ENCODE measurements at places on chromosomes 4 and X.

- DNase-seq, result no peak
Measured at GRCh38 chr4:40253906-40254305, 57.1 kb downstream of the RHOH start.

GRCh38 chr4:24372881-24373280 is 211.5 kb downstream of the DHX15 start:
- no peak for DNase-seq

- DNase-seq, result peak; percentile 1
Measured at GRCh38 chrX:20217271-20217670, 49.4 kb downstream of the RPS6KA3 start.

DNA sequence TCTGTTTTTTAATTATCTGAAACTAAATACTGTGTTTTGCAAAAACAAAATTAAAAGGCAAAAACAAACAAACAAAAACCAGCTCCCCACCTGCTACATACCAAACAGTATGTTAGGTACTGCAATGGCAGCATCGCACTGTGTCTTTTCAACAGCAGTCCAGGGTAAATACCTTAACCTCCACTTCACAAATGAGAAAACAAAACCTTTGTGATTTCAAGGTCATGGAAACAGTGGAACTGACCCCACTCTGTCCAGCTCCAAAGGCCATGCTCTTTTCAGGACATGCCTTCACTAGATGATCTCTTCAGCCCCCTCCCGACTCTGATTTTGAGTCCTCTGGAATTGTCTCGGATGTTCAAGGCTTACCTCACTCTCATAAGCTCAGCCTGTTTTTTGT is 183.4 kb downstream of the CBR4 start:
- DNase-seq, result no peak

DNA sequence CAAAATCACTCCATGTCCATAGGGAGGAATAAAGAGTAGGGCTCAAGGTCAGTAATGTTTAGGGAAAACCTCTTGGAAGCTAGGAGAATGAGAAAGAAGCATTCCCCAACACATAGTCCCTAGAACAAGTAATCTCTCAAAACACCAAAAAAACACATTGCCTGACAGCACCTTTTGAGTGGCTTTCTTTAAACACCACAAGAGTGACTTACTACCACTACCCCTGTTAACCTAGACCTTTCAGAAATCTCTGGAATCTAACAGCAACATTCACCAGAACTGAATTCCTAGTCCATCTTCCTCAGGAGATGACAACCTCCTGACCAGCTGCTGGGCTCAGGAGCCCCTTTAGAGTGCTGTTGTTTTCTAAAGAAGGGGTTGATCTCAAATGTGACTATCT is 142.2 kb downstream of the SOWAHB start:
- DNase-seq, result no peak

GRCh38 chrX:31445542-31445941 is 373.7 kb upstream of the FTHL17 start:
- DNase-seq, result no peak

GRCh38 chr4:9916346-9916745 is 105.0 kb downstream of the SLC2A9 start:
- no peak for DNase-seq

- no peak for DNase-seq
Measured at GRCh38 chr4:94491322-94491721, 39.6 kb downstream of the PDLIM5 start.

- DNase-seq, result no peak
Measured at GRCh38 chrX:37912777-37913176, 65.4 kb upstream of the DYNLT3 start.

DNA sequence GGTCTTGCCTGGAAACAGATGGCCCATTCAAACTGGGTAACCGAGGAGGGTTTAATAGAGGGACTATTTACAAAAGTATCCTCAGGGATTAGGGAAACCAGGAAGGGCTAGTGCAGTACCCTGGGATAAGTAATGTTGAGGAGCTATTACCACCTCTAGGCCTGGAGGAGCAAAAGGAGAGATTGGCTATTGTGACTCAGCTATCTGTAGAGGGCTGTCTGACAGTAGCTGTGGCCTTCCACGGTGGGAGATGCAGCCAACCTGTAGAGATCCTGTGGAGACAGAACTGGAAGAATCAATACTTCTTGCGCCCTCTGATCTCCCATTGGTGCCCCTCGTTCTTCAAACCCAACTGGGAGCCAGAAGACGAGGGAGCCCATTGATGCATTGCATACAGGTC is 34.1 kb upstream of the RPS6KA3 start:
- no peak for DNase-seq

DNA sequence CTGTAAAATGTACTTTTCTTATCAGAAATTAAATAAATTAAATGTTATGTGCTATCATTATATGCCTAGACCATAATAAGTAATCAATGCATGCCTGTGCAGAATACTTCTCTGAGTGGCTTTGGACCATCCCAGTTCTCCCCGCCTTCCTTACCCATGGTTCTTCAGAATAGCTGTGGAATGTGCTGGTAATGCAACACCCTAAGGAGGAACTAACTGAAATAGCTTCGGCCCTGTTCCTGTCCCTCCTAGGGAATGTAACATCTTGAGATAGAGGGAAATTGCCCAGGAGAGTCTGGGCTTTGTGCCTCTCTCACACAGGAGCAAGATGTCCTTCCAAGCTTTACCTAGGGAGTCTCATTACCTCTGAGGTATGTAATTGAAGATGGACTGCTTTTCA is 693.6 kb upstream of the HS3ST1 start:
- DNase-seq, result no peak

GRCh38 chrX:110415440-110416170 is 57.0 kb downstream of the RTL9 start:
- no peak for DNase-seq

GRCh38 chr4:118585015-118585414 is 100.2 kb upstream of the METTL14 start:
- DNase-seq, result no peak

GRCh38 chr4:15654593-15655222 is 449 bp downstream of the FBXL5 start:
- peak; percentile 46 for DNase-seq

GRCh38 chr4:109648266-109648996 is 54.8 kb downstream of the CASP6 start:
- peak; percentile 20 for DNase-seq

DNA sequence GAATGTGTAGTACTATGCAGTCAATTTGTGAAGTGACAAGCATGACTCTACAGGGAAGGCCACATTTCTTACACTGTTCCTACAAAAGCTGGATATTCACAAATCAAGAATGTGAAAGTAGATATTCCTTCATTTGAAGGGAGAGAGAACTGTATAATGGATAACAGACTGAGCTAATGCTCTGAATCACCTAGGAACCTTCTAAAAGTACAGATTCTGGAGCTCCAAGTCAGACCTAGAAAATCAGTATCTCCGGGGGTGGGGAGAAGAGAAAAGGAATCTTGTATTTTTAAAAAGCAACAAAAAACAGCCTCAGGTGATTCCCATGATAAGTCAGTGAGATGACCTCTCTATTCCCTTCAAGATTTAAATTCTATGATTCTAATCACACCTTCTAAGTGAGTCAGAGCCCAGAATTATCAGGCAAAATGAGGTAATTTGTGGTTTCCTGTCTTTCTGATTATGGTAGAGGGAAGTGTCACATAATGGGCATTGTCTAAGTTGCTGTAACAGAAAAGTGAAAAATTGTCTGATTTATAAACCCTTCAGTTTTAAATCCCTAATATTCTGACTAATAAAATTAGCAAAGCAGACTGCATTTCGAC is 80.9 kb downstream of the IL21 start:
- DNase-seq, result no peak

DNA sequence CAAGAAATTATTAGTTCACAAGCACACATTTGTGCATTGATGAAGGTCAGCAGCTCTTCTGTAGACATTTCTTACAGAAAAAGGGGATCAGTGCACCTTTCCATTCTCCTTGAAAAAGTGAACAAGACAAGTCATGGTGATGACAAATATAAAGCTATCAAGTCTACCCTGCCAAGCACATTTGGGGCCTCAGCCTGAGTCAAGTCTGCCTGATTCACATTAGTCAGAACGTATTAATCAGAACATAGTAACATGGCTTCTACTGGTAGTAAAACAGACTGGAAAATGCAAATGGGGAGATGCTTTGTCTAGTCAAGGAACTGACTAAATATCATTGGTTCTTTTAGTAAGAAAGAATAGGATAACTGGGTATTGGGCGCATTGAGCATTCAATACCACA is 2305.1 kb downstream of the PCDH7 start:
- DNase-seq, result no peak

- DNase-seq, result peak; percentile 36
Measured at GRCh38 chr4:8917868-8918783, 46.5 kb upstream of the HMX1 start.

GRCh38 chr4:117957571-117957970 is 76.7 kb upstream of the NDST3 start:
- peak; percentile 8 for DNase-seq

GRCh38 chr4:52996261-52997131 is 134.4 kb downstream of the RASL11B start:
- DNase-seq, result no peak

DNA sequence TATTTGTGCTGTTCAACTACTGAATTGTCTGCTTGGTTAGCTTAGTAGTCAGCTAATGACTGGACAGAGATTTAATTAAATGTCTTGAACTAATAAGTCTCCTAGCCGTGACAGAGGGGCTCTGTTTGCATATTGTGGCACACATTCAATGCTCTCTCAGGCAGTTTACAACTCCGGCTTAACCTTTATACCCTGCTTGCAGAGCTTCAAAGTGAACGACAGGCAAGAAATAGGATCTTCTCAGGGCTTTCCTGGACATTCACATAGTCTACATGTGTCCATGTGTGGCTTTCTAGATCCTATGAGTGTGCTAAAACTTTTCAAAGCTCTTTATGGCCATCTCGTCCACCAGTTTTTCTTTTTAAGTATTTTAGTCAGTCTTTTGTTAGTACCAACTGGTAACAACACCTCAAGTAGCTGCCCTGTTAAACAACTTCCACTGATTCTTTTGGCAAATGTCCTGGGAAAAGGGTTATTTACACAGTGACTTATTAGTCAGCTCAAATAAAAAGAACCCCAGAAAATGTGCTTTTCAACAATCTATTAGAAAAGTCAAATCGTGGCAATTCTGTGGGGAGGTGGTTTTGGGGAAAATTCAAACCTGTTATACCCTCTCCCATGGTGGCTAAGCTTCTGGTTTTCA is 28.6 kb downstream of the OR13H1 start:
- no peak for DNase-seq

DNA sequence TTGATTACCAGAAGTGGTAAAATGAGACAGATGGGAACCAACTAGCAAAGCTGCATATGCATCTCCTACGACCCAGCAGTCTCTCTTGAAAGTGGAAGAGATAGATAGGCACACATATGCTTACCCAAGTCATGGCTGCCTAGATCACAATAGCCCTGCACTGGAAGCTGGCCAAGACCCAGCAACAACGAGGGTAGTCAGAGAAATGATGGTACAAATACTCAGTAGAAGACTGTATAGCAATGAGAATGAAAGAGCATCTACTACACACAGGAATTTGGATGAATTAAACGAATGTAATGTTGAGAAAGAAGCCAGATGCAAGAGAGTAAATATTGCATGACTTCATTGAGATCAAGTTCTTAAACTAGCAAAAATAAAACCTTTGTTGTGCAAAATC is 100.3 kb upstream of the FAT1 start:
- no peak for DNase-seq

- no peak for DNase-seq
Measured at GRCh38 chr4:55947254-55947882, 1.4 kb upstream of the CEP135 start.

DNA sequence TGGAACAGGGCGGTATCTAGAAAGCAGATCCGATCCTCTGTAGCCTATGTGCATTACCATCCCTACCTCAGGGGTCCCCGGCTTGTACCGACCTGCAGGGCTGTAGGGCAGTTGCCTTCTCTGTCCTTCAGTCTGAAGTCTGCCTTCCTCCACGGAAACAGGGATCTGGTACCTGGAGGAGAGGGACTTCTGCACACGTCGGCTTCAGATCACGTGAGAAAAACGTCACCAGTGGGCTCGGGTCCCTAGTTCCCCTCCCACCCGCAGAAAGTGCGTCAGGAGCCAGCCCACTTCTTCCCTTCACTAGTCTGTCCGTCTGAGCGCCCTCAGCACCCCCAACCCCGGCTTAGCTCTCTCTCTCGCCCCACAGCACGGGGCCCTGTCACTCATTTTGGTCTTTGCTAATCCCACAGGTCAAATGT is at the start of gene TCEAL5:
Gene TCEAL5, minus strand, starts transcription at position 170 of the 422 bp plus-strand sequence. CDS start 2,187 bp downstream, outside the sequence.
- peak; percentile 78 for DNase-seq

DNA sequence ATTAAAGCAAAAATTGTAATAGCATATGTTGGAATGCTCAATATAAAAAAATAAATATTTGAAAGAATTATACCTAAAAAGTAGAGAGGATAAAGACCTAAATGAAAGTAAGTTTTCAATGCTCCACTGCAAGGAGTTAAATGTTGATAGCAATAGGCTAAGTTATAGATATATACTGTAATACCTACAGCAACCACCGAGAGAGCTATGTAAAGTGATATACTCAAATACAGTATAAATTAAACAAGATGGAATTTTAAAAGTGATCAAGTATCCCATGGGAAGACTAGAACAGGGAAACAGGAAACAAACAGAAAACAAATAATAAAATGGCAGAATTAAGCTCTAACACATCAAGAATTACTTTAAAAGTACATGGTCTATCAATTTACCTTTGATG is 73.9 kb downstream of the CASP3 start:
- no peak for DNase-seq

DNA sequence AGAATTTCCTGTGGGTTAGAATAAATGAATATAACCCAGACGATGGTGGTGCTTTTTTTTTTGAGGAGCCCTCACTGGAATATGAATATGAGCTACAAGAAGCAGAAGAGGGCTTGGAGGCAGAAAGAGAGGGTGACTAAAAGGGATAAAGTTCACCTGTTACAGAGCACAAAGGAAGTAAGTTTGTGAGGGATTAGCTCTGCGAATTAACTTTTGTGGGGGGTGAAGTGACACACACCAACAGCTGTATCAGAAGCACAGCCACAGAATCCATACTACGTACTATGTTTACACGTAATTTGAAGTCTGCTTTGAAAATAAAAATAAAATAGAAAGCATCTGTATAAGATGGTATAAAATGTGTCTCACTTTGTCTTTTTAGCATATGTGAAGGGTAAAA is 963.6 kb upstream of the DIAPH2 start:
- no peak for DNase-seq

DNA sequence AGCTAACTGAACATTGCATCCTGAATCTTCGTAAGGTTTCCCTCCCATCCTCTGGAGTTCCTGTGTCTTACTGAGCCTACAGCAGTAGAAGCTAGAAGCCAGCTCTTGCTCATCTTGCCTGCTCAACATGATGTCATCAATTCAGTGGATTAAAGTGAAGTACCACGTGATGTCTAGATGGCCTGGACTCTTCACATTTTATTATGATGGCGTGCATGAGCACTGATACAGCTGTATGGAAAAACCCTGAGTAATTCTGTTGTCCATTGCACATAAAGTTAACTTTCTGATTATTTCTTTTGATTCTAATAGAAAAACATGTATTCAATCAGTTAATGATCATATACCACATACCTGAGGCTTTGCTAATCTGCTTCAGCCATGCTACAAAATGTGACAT is 2387.7 kb upstream of the TENM3 start:
- no peak for DNase-seq

- DNase-seq, result no peak
Measured at GRCh38 chr4:3177905-3178304, 71.1 kb upstream of the MSANTD1 start.

- DNase-seq, result no peak
Measured at GRCh38 chr4:128379860-128380259, 92.2 kb upstream of the PGRMC2 start.

Measured in NCI-H1105 treated with DMSO at 0.1 percent for 48 hours (cell line).